ENCODE measurements at places on chromosomes 2 and 18.

- DNase-seq: peak; percentile 78
Observed at GRCh38 chr18:58638441-58638840, 9.6 kb upstream of the ALPK2 start.

GRCh38 chr2:132429351-132429750 is 12.7 kb downstream of the GPR39 start:
- no peak for DNase-seq

DNA sequence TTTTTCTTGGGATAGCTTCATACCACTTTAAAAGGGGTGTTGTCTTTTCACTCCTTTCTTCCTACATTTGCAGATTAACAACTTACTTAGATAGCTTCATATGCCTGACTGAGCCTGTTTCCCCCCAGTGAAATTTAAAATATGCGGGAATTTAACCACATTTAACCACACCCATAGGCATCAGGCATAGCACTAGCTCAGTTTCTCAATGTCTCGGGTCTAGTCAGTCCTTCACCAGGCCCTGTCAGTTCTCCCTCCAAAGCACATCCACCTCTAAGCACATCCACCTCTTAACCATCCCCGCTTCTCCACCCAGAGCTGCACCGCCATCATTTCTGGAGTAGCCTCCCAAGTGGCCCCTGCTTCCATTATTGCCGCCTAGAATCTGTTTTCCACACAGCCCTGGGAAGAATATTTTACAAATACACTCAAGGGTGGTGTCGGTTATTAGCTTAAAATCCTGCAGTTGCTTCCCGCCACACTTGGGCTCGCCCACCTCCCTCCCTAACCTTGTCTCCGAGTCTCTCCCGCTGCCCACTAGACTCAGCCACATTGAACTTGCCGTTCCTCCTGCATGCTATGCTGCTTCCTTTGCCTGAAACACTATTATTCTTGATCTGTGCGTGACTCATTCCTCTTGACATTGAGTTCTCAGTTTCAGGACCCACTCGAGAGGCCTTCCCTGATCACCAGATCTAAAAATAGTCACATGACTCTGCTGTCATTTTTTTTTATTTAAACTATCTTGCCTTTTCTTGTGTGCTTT is 68.3 kb downstream of the SPTBN1 start:
- DNase-seq: peak; percentile 71

GRCh38 chr2:8597559-8598225 is 84.2 kb upstream of the ID2 start:
- DNase-seq: no peak

GRCh38 chr2:81839780-81840179 is 1535.2 kb upstream of the LRRTM1 start:
- DNase-seq: no peak

DNA sequence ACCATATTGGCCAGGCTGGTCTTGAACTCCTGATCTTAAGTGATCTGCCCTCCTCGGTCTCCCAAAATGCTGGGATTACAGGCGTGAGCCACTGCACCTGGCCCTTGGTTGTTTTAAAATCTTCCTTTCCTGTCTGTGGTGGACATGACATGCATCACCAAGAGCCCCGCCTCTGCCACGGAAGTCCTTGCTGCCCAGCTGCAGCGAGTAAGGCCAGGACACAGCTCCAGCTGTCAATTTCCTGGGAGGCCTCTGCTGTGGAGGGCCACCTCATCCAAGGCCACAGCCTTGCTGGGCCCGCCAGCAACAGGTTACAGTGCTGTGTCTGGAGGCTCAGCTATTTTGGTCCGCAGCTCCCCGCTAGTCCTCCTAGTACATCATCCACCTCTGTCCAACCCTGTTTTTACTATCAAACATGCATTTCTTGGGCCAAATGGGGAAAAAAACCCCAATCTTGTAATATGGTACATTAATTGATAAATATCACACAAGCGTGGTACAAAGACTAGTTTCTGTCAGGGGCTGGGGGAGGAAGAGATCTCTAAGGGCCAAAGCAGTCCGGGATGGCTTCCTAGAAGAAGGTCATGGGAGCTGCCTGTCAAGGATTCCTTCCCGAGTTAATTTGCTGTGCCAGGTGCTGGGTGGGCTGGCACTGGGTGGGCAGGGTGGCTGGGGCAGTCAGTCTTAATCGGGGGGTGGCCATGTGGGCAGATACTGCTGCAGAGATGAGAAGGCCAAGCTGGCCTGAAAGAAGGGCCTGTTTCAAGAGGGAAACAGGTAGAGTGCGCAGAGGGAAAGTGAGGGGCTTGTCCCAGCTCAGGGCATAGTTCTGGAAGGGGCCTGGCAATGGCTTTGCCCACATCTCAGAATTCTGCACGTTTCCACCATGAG is 100.5 kb downstream of the INHBB start:
- no peak for DNase-seq

DNA sequence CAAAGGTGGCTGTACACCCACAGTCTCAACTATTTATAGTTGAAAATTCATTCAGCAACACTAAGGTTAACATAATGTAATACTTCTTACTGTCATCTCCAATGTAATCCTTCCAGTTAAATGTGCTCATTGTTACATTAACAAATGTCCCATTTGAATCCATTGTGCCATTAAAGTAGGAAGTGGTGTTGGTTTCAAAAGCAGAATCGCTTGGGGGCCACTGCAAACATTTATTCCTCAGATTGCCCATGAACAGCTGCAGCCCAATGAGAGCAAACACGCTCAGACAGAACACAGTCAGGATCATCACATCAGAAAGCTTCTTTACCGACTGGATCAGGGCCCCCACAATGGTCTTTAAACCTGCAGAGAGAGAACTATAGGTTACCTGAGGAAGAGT is 41.4 kb downstream of the SCN3A start:
- DNase-seq: no peak

DNA sequence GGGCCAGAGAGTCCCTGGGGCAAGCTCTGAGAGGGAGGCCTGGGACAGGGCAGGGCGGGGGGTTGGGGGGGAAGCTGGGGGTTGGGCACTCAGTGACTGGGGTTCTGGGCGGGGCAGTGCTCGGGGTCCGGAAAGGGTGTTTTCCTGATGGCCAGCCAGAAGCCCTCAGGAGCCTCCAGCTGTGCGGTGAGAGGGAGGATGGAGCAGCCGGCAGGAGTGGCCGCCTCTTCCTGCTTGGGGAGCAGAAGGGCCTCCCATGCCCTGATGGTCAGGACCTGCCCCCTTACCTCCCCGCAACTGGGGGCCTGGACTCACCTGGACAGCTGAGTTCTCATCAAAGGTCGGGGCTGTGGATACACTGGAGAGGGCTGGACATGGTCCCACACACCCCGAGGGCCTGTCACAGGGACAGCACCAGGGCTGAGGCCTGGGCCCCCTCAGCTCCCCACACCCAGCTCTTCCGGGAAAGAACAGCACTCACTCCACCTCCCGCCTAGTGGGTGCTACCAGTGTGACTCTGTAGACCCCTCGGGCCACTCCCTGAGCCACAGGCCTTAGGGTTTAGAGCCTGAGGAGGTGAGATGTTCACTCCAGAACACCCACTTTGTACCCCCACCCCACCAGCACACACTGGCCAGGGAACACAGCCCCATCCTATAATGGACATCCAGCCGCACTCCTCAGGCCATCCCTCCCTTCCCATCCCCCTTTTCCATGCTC is 6.7 kb downstream of the SFTPB start:
- DNase-seq: no peak

DNA sequence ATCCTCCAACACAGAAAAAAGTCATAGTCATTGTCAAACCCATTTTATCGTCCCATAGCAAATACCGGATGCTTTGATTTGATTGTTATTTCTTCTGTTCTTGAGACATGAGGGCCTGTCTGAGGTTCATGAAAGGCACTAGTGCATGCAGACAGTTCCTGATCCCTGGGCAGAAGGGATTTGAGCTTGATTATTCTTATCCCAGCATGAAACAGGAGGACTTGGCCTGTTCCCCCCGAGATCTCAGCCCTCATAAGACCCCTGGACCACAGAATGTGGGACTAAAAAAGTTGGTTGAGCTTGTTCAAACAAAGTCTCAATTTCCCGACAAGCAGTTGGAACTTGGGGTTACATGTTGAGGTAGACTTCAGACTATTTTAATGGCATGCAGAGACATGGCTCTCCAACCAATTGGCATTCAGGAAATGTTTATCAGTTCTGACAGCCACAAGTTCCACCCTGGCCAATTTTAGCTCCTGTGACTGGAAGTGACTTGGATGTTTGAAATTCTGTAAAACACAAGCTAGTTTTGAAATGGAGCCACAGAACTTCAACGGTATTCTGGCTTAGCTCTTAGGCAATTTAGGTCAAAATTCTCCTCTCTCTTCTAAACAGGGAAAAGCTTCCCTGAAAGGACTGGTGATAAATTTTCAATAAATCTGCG is 366.9 kb upstream of the SLC14A2 start:
- DNase-seq: no peak

- DNase-seq: no peak
Observed at GRCh38 chr2:18473241-18474181, 86.9 kb downstream of the RDH14 start.

DNA sequence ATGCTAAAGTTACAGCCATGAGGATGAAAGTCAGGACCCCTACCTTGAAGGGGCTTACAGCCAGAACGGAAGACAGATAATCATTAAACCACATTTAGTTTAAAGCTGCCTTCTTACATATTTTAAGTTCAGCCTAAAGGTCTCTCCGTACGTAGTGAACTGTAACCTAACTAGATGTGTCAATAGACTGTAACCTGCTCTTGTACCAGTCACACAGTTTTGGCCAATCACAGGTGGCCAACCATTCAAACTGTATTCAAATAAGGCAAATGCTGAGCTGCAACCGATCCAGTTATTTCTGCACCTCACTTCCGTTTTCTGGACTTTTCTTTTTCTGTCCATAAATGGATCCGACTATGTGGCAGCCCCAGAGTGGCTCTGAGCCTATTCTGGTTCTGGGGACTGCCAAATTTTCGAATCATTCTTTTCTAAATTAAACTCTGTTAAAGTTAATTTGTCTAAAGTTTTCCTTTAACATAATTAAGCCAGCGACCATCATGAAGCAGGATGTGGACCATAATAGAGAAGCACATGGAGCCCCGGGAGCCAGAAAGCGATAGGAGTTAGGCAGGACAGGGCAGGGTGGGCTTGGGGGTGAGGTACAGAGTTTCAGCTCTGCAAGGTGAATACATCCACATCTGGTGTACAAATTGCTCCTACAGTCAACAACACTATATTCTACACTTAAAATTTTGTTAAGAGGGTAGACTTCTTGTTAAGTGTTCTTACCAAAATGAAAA is 48.4 kb upstream of the YPEL5 start:
- DNase-seq: no peak

- DNase-seq: peak; percentile 24
Observed at GRCh38 chr2:205660521-205661124, 21.7 kb upstream of the NRP2 start.

DNA sequence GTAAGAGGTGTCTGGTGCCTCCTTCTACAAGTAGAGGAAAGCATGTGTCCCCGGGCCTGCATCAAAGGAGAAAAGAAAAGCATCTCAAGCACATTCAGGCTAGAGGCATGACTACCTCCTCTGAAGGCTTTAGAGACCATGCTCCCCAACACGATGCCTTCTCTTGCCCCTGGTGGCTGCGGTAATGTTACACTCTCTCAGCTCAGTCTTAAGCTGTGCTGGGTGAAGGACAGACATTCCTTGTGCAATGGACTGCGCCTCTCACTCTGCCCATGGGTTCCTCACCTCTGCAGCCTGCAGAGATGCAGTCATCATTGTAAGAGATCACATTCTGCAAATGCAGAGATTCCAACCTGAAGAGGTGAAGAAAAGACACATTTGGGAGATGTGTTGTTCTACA is 148.2 kb upstream of the HNRNPA3 start:
- no peak for DNase-seq

DNA sequence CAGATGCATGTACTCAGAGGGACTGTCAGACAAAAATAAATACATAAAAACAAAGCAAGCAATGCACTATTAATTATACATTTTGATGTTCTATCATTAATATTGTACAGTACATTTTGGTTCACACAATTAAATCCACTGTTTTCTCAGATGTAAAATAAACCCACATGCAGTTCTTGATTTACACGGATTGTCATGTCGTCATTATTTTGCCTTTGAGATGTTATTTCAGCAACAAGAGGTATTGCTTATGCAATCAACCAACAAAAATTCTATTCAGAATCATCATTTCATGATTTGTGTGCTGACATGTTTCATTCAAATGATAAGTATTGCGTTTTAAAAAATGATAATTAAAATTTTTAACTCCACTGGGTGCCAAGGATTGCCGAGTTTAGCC is 79.2 kb downstream of the TSHZ1 start:
- no peak for DNase-seq

DNA sequence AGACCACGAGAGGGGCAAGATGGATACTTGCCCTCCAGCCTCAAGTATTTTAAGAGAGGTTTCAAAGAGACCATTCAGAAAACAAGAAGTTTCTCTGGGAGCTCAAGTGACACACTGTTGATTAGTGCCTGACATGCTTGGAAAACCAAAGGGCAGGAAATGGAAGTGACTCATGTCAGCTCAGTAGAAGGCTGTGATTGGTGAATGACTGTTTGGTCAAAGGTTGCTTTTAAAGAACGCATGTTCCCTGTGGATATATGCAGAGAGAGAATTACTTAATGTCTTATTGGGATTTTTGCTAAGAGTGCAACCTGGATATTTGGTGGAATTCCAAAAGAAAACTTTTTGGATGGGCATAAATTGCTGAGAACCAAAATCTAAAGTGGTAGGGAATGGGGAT is 549.9 kb downstream of the XIRP2 start:
- no peak for DNase-seq

DNA sequence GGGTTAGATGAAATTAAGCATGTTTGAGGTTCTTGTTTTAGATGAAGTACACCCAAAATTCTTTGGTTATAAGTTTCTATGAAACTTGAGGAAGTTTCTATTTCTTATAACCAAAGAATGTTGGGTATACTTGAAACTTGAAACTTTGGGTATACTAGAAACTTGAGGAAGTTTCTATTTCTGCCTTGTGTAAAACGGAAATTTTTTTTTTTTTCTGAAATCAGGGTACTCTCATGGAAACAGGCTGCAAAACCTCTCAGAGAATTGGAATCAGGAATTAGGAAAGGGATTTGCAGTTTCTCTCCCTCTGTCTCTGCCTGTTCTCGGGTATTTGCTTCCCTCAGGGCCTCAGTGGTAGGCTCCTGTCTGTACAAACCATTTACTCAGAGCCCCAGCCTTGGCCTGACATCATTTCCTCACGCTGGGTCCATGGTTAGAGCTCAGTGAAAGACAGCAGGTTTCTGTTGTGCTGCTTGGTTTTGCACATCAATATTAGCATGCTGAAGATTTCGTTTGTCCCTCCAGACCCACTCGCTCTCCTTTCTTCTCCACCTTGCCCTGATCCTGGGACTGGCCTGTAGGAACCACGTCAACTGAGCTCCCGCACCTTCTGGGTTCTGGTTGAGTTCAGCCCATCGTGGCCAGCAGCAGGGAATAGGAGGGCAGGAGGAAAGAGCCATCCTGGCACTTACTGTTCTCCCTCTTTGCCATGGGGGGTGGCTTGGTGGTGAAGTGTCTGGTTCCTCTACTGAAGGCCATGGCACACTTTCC is 106.4 kb downstream of the POLR1A start:
- DNase-seq: peak; percentile 61

- no peak for DNase-seq
Observed at GRCh38 chr2:239721991-239722759, 303.0 kb downstream of the NDUFA10 start.

DNA sequence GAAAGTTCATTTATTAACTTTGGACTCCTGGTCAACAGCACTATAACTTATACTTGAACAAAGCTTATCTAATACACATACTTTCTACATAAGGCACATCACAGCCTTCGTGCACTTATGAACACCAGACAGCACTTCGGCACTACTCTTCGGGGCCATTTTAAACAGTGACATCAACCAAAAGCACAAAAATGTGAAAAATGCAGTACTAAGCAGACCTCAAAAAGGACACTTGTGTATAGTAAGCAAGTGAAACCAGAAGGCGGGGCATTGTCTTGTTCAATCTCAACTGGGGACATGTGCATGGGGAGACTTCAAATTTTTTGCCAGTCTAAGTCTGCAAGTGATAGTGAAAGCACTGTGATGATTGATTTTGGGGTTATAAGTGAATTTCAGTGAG is 163.0 kb downstream of the NCKAP5 start:
- no peak for DNase-seq

Data from suppressor macrophage (primary cell).